ENCODE measurements at places on chromosomes 13 and 19.

DNA sequence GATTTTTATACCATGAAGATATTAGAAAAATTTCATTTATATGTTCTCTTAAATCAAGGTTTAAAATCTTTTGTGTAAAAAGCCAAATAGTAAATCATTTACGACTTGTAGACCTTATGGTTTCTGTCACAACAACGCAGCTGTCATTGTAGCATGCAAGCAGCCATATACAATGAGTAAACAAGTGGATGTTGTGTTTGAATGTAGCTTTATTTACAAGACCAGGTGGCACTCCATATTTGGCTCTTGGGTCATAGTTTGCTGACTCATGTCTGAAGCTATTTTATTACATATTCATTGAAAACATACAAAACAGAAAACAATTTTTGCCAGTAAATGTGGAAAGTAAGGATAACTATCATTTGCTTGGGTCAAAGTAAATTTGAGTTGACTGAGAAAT is 930.8 kb downstream of the SLITRK5 start:
- no peak for DNase-seq

- DNase-seq = no peak
Observed at GRCh38 chr19:50510121-50510670, 795 bp downstream of the JOSD2 start.

DNA sequence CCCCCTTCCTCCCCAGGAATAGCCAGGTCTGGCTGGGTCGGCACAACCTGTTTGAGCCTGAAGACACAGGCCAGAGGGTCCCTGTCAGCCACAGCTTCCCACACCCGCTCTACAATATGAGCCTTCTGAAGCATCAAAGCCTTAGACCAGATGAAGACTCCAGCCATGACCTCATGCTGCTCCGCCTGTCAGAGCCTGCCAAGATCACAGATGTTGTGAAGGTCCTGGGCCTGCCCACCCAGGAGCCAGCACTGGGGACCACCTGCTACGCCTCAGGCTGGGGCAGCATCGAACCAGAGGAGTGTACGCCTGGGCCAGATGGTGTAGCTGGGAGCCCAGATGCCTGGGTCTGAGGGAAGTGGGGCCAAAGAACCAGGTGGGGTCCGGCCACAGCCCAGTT is 3.2 kb downstream of the KLK2 start:
- DNase-seq = no peak

DNA sequence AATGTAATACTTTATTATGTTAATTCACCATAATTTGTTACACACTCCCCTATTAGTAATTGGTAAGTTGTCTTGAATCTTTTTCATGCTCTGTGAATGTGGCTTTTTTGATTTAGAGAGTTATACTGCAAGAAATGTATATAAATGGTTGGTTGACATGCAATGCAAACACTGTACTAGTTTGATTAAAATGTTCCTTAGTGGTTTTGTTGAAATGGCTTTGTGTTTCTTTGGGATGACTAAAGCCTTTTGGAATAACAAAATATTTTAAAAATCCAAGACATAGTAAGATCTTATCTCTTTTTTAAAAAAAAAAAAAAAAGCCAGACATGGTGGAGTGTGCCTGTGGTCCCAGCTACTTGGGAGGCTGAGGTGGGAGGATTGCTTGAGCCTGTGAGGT is 10.5 kb downstream of the LAMP1 start:
- no peak for DNase-seq

DNA sequence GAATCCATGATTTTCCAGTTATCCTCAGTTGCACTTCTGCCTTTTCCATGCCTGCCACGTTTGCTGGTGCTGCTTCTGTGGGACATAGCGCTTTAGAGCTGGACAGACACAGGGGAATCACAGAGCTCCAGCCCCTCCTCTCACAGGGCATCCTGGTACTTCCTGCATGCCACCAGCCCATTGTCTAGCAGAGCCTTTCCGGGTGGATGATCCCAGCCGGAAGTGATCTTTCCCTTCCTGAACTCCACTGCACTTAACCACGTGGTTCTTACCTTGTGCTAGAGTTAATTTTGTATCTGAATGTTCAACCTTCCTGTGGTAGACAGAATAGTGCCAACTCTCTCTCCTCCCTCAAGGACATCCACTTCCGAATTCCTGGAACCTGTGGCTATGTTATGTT is 12.6 kb upstream of the OLFM4 start:
- no peak for DNase-seq

DNA sequence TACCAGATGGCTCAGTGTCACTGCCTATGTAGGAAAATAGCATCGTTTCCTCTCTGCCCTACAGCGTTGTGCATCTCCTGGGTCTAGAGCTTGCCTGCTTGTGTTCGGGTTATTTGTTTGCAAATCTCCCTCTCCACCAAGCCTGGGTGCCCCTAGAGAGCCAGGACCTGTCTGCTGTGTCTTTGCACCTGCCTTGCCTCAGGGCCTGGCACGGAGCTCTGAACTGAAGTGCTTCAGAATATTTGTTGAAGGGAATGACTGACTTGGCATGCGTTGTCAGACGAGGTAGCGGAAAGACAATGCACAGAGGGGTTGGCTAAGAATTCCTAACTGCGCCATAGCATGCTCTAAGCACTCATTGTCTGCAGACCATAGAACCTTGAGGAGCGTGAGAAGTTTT is 263.4 kb downstream of the FGF9 start:
- DNase-seq = no peak

DNA sequence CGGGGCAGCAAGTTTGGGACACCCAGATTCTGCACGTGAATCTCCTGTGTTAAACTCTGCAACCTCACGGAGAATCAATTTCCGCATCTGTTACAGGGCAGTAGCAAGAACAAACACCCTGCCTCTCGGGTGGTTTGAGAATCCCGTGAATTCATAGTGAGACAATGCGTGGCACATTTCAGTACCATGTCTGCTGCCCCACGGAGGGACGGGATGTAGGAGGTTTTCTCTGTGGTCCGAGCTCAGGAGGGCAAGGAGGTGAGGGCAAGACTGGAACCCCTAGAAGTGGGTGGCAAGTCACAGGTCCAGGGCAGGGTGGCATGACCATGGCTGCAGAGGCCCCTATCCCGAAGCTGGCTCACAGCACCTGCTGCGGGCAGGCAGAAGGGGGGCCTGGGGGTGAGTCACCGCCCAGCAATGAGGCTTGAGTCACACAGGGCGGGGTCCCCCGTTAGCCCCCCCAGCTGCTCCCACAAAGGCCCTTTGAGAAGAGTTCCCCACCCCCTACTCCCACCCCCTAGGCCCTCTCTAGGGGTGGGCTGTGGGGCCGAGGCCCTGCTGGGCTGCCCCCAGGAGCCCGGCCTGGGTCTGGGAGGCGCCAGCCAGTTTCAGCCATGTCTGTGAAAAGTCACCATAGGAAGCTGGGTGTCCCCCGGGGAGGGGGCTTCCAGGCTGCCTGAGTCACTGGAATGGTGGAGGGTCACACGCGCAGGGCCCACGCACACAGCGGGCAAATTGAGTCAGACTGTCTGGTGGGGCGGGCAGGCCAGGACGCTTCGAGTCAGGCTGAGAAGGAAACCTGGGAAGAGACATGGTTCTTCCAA is 25.8 kb upstream of the NANOS3 start:
- DNase-seq = no peak

DNA sequence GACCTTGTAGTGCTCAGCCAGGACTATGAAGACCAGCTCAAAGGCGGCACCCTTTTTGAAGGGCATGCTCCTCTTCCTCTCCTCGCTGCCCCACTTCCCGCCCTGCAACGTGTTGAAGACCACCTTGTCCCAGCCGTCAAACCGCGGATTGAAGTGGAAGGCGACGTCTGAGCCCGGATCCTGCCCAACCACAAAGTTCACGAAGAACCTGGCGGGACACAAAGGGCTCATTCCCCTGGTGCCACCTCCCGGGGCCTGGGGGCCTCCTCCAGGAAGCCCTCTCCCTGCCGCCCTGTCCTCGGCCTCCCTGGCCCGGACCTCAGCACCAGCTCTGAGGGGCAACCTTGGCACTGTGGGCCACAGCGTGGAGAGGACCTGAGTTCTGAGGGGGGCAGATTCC is 4.0 kb downstream of the LGALS4 start:
- no peak for DNase-seq

- DNase-seq = no peak
Observed at GRCh38 chr19:4604912-4605311, 34.4 kb upstream of the TNFAIP8L1 start.

All from activated CD8-positive, alpha-beta memory T cell treated with anti-CD3 and anti-CD28 coated beads for 48 hours (primary cell).